ENCODE measurements at places on chromosomes 16 and 17.

- DNase-seq: peak; percentile 99
Observed at GRCh38 chr16:88533932-88534637, 36.1 kb upstream of the ZC3H18 start.

DNA sequence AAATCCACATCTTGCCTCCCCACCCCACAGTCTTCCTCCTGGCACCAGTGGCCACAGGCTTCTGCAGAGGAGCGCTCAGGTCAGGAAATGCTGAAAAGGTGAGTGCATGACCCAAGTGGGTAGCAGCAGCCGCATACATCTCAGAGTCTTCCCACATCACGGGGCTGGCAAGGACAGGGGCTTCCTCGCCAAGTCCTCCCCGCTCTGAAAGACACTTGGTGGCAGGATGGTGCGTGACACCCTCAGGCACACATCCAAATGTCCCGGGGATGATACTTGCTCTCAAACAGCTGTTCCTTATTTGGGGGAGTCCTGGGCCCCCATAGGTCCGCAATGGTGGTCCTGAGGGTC, 8.8 kb upstream of the SLC16A5 start:
- DNase-seq: no peak

- DNase-seq: peak; percentile 38
Observed at GRCh38 chr16:53159781-53160436, 105.1 kb downstream of the CHD9 start.

DNA sequence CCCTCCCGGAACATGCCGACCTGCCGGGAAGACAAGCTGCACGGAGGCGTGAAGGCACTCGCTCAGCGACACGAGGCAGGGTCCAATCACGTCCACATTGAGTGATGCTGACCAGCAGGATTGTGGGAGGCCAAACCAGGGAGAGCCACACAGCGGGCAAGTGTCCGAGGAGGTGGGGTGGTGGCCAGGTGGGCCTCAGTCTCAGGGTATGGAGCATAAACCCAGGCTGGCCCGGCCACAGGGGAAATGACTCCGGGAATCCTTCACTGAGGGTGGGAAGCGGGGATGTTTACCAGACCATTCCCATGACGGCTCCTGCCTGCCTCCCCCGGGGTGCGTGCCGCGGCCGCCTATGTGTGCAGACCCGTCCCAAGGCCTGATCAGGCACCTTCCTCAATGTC, 62.5 kb downstream of the RPH3AL start:
- no peak for DNase-seq

GRCh38 chr16:71767060-71767900, 41.4 kb downstream of the AP1G1 start:
- DNase-seq: no peak

DNA sequence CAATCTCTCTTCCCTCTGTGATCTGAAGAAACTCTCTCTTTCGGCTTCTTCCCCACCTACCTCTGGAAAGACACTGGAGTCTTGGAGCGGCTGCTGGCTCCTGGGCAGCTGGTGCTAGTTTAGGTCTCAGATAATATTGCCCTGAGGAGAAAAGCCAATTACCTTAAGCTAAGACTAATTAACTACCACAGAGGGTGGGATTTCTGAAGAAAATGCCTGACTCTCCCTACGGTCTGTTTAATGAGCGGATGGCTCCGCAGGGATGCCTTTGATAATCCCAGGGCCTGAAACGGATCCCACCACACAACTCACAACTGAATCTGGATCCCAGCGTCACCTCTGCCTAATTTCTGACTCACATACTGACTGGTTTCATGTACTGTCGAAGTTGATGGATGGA, 127.0 kb upstream of the NLRP1 start:
- DNase-seq: no peak
